Cerebellar nuclear complex (tissue), 1 donor: ENCODE measurements at places on chromosomes 13 and 19.
A peak's percentile ranks its signal among the peaks of the same experiment; 100 is the strongest.

DNA sequence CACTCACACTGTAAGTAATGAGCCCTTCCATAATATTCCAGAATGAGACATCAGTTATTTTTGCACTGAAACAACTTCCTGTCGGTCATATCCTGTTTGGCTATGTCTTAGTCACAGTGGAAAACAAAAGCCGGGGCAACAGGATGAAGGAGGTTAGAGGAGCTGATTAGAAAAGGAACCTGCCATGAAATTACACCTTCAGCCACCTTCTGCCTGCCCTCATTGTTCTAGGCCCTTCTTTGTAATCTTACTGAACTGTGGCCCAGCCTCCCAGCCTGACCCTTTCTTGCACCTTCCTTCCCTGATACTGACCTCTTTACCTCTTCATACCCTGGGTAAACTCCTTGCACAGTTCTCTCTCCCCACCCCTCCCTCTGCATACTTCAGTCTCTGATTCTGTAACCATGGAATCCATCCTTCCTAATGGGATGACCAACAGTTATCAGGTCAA, 67.3 kb downstream of the DOCK9 start:
- no peak for DNase-seq

GRCh38 chr19:4913996-4914735, 4.9 kb downstream of the UHRF1 start:
- no peak for DNase-seq

DNA sequence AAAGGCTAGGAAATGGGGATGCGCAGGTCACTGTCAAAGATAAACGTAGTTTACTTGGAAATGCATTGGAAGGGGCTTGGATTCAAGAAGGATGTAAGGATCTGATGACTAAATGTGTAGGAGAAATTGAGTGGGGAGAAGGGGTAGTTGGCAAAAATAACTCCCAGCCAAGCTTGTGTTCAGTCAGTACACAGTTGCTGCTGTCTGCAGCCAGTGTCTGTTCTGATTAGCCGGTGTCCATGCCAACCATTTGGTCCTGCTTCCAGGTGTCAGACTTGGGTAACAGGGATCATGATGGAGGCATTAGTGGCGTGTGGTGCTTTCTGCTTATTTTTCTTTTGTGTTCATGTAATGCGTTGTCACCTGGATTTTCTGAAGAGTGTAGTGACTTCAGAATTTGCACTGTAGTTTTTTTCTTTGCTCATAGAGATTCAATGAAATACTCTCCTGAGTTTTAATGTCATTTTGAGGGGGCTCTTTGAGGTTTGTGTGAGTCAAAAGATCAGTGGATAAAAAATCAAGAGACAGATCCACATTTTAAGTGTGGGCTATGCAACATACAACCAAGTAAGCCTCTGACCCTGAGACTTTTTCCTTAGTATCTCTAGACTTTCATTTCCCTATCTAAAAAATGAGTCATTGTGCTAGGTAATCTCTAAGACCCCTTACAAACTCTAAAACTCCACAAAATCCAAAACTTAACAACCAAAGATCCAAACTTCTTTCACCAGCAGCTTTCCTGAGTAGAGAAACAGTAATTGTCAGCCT, 103.9 kb downstream of the WDFY2 start:
- DNase-seq: no peak

DNA sequence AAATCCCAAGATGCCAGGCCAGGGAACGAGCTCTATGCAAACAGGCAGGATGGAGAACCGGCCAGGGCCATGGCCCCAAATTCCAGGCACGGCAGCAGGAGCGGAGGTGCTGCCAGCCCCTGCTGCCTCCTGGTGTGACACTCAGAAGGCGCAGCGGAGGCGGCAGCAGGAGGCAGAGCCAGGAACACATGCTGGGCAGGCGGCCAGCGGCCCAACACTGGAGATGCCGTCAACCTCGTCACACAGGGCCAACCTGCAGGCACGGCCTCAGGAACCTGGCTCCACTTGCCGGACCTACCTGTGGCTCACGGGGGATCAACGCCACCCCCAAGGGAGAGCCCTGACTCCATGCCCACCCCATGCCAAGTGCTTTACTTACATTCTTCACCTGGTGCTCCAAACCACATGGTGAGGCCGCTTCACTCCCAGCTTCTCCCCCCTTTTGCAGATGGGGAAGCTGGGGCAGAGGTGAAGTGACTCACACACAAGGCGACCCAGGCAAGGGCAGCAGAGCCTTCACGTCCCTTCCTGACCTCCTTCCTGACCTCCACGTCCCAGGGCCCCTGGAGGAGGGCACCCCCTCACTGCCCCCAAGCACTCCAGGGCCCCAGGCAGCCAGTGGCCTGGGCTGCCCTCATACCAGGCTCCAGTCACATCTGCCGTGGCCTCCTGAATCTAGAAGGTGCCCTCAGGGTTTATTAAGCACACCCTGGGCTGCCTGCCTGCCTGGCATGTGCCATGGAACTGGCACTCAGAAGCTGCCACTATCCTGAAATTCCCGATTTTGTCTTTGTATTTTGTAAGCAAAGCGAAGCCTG, 43.5 kb downstream of the GGACT start:
- DNase-seq: peak; percentile 56

GRCh38 chr19:44776402-44777096, 1.1 kb upstream of the CBLC start:
- DNase-seq: no peak

- DNase-seq: no peak
These were observed 90.9 kb upstream of the TRPC4 start for GRCh38 chr13:37960427-37960826.

DNA sequence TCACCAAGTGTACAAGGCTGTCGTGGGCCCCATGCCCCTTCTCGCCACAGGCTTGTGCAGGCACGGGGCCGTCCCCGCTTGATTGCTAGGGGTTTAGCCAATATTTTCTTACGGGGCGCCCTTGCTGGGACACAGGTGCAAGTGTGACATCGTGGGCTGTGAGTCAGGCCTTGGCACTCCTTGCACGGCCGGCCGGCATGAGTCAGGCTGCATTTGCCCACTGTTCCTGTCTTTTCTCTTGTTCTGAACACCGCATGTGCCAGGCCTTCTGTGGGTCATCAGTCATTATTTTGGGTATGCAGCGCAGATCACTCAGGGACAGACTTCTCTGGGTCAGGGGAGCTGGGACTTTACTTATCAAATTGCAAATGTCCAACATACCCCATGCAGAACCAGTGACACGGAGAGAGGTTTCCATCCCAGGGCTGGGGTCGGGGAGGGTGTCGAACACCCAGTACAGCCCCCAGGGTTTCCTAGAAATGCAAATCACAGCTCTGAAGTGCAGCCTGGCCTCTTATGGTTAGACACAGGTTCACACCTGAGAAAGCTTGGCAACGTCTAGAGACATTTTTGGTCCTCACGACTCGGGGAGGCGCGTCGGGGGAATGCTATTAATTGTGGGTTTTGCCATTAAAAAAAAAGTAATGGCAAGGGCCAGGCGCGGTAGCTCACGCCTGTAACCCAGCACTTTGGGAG, 22.5 kb upstream of the KLF2 start:
- DNase-seq: no peak

GRCh38 chr19:58058467-58058866, 615 bp upstream of the ZNF135 start:
- DNase-seq: no peak

GRCh38 chr19:17522988-17523872, 11.8 kb downstream of the PGLS start:
- no peak for DNase-seq

GRCh38 chr19:37932985-37933936, 26.3 kb downstream of the SIPA1L3 start:
- DNase-seq: no peak

DNA sequence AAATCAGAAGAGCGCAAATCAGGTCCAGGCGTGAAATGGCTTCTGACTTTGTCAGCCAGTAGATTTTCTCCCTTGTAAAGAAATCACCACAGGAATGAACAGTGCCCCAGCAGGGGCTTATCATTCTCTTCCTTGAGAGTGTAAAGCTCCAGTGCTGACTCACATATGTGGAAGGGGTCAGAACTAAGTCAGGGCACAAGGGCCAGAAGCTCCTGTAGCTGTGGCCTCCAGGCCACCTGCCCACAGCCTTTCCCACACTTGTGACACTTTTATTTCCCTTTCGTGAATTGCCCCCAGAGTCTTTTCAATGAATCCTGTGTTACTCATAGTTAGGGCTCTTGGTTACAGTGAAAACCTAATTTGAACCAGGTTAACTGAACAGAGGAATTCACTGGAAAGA, 99.6 kb downstream of the SUCLA2 start:
- no peak for DNase-seq

DNA sequence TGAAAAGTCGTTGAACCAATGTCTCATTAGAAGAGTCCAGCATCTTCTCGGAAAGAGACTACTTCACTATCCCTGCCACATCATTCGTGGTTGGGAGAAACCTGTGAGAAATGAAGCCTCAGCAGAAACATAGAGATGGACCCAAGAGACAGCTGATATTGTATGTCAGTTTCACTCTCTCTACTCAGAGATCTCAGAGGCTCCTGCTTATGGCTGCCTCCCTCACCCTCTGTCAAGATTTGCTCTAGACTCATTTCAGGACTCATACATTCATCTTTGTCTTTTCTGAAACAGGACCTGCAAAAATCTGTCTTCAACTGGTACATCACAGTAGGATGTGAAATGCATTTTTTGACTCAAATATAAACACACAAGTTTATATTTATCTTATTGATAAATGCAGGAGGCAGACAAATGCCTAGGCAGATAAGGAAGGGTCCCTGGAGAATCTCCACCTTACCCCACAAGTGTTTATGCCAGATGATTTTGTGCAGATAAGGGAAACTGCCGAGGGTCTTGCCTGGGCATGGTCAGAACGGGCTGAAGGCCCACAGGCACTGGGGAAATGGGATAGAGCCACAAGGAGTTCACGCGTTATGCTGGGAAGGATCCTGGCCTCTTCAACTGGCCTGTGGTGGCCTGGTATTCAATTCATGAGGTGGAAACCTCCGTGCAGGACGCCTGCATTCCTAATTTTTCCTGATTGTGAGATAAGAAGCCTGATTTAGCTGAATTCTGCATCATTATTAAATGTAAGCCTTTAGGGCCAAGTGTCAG, 1834.0 kb upstream of the PCDH20 start:
- DNase-seq: no peak

DNA sequence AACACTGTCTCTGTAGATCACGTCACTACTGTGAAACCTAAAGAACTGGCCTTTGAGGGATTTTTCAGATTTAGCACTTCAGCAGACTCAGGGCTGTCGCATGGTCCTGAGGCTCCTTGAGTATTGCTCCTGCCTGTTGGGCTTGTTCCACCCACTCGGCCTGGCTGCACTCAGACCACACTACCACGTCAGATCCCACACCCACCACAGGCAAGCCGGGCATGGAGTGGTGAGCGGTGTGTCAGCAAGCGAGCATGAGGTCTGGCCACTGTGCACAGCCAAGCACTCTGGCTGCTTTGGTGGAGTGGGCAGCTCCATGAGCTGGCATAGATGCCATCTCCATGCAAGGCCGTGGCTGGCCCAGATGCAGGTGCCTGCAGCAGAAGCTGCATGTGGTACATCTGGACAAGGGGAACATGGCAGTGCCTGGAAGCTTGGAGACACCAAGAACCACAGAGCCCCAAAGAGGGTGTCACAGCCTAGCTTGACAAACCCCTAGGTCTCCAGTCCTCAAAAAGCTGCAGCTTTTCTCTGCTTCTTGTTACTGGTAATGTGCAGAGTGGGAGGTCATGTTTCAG, 9.4 kb upstream of the IGFL1 start:
- no peak for DNase-seq

GRCh38 chr19:45881909-45882528, 3.9 kb downstream of the IRF2BP1 start:
- DNase-seq: no peak

- no peak for DNase-seq
These were observed 298.7 kb downstream of the RFC3 start for GRCh38 chr13:34116651-34117050.

DNA sequence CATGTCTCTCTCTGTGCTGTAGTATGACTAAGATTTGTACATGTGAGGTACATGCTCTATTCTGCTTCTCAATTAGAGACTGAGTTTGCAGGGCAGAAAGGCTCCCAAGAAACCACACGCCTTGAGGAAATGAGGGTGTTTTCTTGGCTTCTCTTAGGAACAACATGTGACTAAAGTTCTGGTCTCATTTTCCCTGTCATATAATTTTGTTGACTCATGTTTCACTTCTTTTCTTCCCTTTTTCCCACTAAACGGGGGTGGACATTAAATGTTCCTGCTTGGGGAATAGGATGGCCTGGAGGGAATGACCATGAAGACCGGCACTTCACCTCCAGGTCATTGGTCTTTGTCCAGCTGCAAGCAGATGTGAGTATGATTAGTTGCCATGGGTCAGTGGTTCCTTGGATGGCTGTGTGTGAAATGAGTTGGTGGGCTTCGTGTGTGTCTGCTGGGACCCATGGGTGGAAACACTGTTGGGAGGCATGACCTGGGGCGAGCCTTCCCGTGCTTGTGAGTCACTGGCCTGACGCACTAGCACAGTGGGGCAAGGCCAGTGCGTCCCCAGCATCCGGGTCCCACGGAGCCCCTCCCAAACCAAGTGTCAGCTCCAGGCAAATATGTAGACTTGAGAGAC, 56.6 kb downstream of the COL4A1 start:
- DNase-seq: no peak

DNA sequence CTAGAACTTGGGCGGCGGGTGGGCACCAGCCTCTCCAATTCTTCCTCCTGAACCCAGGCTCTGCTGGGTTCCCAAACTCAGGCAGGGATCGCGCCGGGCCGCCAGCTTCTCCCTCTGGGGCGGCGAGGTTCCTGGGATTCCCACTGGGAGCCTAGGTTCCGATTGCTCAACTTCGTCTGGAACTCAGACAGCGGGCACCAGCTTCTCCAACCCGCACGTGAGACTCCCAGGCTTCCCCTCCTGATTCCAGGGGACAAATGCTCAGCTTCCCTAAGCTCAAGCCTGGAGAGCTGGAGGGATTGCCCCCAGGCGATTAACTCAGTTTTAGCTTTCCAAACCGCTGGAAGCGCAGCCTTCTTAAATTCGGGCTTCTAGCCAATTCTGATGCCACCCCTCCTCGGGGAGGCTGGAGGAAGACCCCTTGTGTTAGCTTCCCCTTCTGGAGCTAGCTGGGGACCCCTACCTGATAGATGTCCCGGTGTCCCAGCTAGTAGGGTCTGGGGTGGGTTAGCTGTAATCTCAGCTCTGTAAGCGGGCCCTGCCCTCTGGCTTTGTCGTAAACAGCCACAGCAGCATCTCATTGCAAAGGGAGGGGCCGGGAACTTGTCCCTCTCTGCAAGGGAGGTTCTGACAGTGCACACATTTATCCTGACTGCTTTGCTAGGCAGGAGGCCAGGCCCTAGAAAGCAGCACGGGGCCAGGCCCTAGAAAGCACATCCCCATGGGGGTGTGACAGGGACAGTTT, 671 bp downstream of the MCOLN1 start:
- DNase-seq: no peak

GRCh38 chr19:19329126-19329525, 8.5 kb downstream of the MAU2 start:
- DNase-seq: no peak

DNA sequence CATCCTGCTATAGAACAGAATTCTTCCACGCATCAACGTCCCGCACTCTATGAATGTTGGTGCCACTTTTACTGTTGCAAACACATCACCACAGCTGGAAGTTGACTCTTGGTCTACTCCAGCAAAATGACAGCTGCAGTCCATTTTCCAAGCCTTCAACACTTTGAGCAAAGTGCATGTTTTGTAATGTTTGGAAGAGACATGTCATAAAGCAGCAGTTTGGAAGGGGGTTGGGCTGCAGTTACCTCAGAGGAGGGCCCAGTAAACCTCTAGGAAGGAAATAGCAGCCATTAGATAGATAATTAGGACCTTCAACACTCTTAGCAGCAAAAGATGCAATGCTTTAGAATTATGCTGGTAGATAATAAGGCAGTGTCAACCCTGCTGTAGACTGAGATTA, 323.6 kb downstream of the TDRD3 start:
- no peak for DNase-seq

GRCh38 chr19:1598777-1599459, 6.3 kb upstream of the MBD3 start:
- DNase-seq: no peak

- DNase-seq: no peak
These were observed 16.8 kb upstream of the SEMA6B start for GRCh38 chr19:4576016-4576933.
